ENCODE measurements at places on chromosomes 5 and 9. TPM values are rescaled to one million over a fixed set of nuclear protein-coding genes. Genes with fewer than 3 reads are reported as not detected.

DNA sequence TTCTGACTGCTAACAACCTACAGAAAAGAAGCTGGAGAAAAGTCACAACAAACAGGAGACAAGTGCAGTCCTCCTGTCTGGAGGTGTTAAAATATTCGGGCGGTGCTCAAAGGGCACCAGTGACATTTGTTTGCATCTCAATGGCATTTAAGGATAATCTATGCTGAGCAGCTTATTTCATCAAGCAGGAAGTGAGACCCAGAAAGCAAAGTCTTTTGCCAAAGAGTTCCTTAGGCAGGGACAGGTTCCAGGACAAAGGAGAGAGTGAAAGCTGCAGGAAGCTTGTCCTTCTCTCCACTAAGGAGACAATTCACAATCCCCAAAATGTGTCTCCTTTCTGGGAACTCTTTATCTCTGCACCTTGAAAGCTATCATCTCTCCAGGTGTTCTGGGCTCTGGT lies 38.7 kb upstream of the CDK20 start:
- no peak overlapping the region for H3K27ac ChIP-seq
- H3K4me3 ChIP-seq = no peak overlapping the region
- peaks cover under 1% of the 10 kb centered on the region for H3K4me1 ChIP-seq
- no peaks in the 10 kb centered on the region for H3K36me3 ChIP-seq
- peaks cover 5% of the 10 kb centered on the region for H3K27me3 ChIP-seq
- no peak for DNase-seq

DNA sequence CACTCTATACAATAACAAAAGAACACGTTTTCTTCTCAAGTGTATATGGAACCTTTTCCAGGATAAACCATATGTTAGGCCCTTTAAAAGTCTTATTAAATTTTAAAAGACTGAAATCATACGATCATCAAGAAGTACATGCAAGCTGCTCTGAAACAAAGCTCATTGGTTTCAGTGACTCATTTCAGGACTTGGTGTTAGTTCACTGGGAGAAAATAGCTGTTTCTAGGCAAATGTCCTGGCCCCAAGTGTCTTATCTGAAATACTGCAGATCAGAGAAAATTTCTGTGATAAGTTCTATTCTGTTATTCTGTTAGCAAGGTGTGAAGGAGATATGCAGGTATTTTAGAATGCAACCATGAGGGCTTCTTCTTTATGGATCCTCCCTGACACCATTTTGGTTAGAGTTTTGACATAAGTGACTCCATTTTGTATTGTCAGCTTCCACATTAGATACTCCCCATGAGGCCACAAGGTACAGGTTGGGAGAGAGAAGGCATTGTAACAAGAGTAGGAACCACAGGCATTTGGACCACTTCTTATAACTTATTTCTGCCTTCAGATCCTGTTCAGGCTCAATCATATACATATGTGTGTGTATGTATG lies 7.5 kb upstream of the CCDC180 start:
- no peak overlapping the region for H3K27ac ChIP-seq
- no peaks in the 10 kb centered on the region for H3K27me3 ChIP-seq
- no peak for DNase-seq
- peaks cover 2% of the 10 kb centered on the region for H3K36me3 ChIP-seq

DNA sequence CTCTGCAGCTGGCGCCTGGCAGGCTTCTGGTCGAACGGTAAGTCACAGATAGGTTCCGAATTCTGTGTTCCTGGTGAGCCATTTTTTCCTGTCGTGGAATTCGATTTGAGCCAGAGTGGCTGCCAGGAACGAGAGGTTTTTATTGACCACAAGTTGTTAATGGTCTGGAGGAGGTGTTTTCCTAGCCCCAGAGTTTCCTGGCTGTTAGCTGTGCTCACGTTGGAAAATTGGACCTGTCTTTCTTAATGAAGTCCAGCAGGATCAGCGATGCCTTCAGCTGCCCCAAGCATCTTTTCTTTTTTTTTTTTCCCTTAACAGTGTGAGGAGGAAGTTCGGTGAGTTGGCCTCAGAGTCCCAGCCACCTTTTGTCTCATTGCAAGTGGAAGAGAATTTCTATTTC lies 62.9 kb downstream of the COL5A1 start:
- H3K36me3 ChIP-seq = no peaks in the 10 kb centered on the region

GRCh38 chr9:126933334-126933980 lies 18.9 kb downstream of the RALGPS1 start:
- H3K27ac ChIP-seq = no peak overlapping the region
- no peak overlapping the region for H3K4me3 ChIP-seq
- H3K4me1 ChIP-seq = no peaks in the 10 kb centered on the region
- H3K27me3 ChIP-seq = peaks cover 27% of the 10 kb centered on the region

GRCh38 chr5:172876578-172876977 lies 42.5 kb downstream of the ERGIC1 start:
- no peak for DNase-seq
- no peak overlapping the region for H3K27ac ChIP-seq
- peaks cover 5% of the 10 kb centered on the region for H3K4me1 ChIP-seq
- H3K36me3 ChIP-seq = no peaks in the 10 kb centered on the region
- no peaks in the 10 kb centered on the region for H3K27me3 ChIP-seq

Gene SLC6A7
- total RNA-seq = not detected

Gene HK3
- 0.21 TPM for total RNA-seq

Gene ANKRD34B
- not detected for total RNA-seq

All from activated CD4-positive, alpha-beta T cell treated with anti-CD3 and anti-CD28 coated beads, Interleukin-2, amount 10 ng/mL, durations not matched to agents 24 days and 14 days (primary cell).